AG20443 (cell line): ENCODE measurements at places on chromosomes 7 and 10.

DNA sequence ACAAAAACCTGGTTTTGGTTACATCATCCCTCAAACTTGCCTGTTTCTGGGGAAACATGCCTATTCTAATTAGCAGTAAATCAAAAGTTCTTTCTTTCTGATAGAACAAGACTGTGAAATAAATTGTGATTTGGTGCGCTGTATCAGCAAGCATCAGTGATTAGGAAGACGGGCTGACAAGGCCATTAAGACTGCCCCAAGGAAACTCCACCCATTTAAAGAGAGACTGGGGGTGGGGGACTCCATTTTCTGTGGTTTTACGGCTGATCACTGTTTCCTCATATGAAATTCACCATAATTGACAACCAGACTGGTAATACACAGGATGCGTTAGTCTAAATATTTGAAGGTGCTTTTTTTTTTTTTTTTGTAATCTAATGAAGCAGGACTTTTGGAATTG is 68.7 kb downstream of the MBL2 start:
- no peak for DNase-seq

DNA sequence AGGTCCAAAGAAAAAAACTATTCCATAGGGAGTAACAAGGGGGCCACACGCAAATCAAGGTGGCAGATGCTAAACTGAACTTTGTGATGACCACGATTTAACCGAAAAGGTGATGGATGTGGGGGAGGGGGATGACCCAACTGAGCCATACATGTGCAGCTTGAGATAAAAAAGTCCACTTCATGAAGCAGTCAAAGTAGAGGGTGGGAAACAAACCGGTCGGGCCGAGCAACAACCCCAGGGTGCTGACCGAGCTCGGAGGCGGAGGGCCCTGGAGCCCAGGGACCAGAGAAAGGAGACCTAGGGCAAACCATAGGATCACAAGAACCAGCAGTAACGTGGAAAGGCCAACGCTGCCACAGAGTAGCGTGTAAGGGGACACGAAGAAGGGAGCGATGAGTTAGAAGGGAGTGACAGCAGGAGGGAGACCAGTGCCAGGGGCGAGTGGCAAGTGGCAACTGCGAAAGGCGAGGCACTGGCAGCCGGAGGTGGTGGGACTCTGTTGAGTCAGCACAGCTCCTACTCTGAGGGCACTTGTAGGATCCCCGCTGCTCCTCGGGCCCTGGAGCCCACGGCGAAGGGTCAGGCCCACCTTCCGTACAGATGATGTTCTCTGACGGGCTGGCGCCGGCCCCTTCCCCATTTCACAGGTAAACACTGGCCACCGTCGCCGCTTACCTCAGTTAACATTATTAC is 540 bp downstream of the SNX13 start:
- peak; percentile 63 for DNase-seq

- no peak for DNase-seq
Observed at GRCh38 chr10:8361510-8361844, 307.0 kb downstream of the GATA3 start.

- no peak for DNase-seq
Observed at GRCh38 chr10:83625831-83626360, 513.4 kb upstream of the GHITM start.

DNA sequence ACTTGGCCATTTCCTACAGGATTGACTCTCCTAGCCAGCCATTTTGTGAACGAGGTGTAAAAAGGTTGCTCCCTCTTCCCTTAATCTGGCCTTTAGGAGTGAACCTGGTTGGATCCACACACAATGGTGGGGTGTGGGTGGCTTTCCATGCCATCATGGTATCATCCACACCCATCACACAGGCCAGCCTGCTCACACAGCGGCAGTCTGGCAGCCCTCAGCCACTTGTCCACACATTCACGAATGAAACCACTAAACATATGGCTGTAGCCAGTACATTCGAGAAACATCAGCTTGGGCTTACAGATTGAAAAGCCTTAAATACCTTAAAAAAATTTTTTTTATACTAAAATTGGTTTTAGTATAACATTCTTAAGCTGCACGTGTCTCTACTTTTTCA is 31.9 kb downstream of the NEUROD6 start:
- no peak for DNase-seq

GRCh38 chr10:6755781-6756460 is 175.8 kb upstream of the PRKCQ start:
- DNase-seq: peak; percentile 59

- peak; percentile 85 for DNase-seq
Observed at GRCh38 chr7:132390705-132391104, 185.6 kb downstream of the PLXNA4 start.

GRCh38 chr10:119283818-119284217 is 76.4 kb downstream of the GRK5 start:
- no peak for DNase-seq

GRCh38 chr10:75612904-75613684 is 181.7 kb downstream of the LRMDA start:
- DNase-seq: peak; percentile 60

DNA sequence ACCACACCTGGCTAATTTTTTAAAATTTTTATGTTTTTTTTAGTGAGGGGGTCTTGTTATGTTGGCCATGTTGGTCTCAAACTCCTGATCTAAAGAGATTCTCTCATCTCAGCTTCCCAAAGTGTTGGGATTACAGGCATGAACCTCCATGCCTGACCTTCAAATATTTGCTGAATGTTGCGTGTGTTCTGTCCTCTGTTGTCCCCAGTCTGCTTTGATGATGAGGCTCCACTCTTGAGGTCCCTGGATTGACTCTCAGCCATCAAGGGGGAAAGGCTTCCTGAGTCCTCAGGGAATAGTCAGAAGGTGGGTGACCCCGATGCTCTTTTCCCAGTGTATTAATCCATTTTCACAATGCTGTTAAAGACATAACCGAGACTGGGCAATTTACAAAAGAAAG is 26.0 kb downstream of the LYZL2 start:
- no peak for DNase-seq

- DNase-seq: no peak
Observed at GRCh38 chr10:45518741-45519140, 144.7 kb downstream of the ALOX5 start.

DNA sequence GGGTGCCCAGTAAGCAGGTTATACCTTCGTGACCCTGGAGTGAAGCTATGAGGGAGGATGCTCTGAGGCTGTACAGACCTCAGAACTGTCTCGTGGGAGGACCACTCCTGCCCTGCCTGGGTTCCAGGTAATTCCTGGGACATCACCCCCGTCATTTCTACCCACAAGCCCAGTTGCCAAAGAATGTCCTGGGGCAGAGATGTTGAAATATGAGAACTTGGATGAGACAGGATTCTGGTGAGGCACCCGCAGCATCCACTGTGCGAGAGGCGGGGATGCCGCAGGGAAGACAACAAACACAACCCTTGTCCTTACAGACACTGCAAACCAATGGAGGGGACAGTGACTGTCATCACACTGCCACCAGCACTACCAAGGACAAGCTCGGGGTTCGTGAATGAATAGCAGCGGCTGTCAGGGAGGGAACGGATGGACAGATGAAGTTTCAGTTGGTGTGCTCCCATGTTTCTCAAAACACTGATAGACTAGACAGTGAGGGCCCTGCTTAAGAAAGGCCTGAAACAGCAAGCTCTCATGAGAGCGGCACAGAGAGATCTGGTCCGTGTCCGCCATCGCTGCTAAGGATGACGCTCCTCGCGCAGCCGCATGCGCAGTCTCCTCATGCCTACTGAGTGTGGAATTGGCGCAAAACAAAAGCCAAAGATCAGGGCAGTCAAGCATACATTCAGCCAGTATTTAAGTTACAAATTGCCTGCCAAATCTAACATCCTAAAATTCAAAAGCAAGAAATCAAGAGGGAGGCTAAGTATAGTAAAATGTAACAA is 82.0 kb upstream of the RHEB start:
- no peak for DNase-seq

- DNase-seq: peak; percentile 75
Observed at GRCh38 chr7:18753972-18754610, 258.5 kb downstream of the HDAC9 start.

DNA sequence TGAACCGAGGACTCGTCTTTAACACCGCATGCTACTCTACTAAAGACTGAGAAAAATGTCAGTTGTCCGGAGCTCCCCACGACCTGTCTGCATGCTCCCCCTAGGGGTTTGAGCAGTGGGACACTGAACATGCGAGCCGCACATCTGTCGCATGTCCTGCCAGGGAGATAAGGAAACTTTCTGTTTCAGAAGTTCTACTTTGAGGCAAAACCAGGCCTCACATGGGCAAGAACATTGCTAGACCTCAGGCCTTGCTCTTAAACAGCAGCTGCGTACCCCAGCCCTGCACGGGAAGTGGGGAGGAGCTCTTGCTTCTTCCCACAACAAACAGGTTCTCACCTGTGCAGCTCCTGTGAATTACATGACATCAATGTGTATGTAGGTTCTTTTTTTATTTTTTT is 30.3 kb upstream of the HERPUD2 start:
- no peak for DNase-seq

GRCh38 chr10:75475460-75476182 is 44.2 kb downstream of the LRMDA start:
- no peak for DNase-seq

DNA sequence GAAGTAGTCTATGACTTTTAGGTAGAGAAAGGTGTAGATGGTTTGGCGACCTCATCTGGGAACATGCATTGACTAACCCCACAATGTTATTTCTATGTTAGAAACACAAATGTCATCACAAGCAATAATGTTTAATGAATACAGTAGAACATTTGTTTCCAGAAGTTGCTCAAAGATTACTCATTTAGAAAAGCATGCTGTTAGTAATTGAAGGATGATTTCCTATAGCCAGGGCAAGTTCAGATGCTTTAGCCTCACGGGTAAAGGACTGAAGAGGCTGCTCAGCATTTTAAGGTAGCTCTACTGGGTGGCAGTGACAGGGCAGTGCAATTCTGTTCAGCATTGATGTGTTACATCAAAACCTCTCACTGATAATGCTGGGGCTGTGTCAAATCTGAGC is 199.3 kb upstream of the FZD1 start:
- peak; percentile 43 for DNase-seq

GRCh38 chr7:117127585-117128168 is 174.4 kb downstream of the ST7 start:
- DNase-seq: no peak

GRCh38 chr7:18552943-18553604 is 57.5 kb downstream of the HDAC9 start:
- no peak for DNase-seq

GRCh38 chr10:85311613-85312337 is 983.4 kb downstream of the CCSER2 start:
- DNase-seq: no peak

- DNase-seq: peak; percentile 41
Observed at GRCh38 chr10:35025916-35026315, 64.2 kb downstream of the CUL2 start.

DNA sequence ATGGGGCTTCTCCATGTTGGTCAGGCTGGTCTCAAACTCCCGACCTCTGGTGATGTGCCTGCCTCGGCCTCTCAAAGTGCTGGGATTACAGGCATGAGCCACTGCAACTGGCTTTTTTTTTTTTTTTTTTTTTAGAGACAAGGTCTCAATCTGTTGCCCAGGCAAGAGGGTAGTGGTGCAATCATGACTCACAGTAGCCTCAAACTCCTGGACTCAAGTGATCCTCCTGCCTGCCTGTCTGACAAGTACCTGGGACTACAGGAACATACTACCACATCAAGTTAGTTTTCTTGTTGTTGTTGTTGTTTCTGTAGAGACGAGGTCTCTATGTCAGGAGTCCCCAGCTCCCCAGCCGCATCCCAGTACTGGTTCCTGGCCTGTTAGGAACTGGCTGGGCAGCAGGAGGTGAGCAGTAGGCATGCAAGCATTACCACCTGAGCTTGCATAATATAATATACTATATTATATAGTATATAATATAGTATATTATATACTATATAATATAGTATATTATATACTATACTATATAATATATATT is 55.7 kb downstream of the TPK1 start:
- no peak for DNase-seq

DNA sequence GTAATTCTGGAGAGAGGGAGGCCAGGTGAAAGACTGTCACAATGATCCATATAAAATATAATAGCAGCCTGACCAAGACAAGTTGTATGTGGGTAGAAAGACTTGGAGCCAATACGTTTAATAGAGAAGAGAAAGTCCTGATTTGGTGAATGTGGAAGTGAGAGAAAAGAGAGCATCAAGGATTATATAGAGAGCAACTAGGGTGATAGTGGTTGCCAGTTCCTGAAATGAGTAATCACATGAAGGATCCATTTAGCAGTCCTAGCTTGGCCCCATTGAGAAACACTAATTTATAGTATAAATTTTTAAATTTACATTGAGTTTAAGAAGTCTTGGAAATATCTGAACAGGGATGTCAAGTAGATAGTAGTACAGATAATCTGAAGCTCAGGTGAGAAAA is 74.0 kb downstream of the AASS start:
- no peak for DNase-seq

GRCh38 chr10:11178606-11179515 is 161.2 kb downstream of the CELF2 start:
- no peak for DNase-seq

- DNase-seq: no peak
Observed at GRCh38 chr7:112362053-112362650, 88.1 kb upstream of the IFRD1 start.

- DNase-seq: no peak
Observed at GRCh38 chr10:11294831-11295450, 277.3 kb downstream of the CELF2 start.

- no peak for DNase-seq
Observed at GRCh38 chr7:122688400-122688998, 10.4 kb downstream of the RNF133 start.

DNA sequence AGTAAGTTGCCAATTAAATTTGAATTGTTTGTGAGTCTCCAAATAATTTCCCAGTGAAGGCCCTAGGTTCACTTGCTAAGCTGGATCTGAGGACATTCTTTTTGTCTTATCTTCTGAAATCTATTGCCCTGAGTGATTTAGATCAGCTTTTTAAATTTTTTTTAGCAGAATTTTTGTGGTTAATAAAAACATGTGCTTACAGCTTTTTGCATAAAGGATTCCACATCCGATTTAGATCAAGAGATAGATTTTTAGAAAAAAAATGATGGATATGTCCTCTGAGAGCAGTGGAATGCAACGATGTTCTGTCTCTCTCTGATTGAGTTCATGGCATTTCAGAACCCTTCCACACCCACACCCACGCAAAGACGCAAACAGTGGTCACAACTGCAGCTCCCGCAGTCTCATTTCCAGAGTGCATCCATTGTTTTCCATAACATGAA is 358.8 kb downstream of the SUGCT start:
- no peak for DNase-seq

GRCh38 chr7:30938435-30939316 is 25.1 kb upstream of the GHRHR start:
- DNase-seq: peak; percentile 88

- DNase-seq: peak; percentile 73
Observed at GRCh38 chr10:63819753-63820329, 298.6 kb downstream of the REEP3 start.

GRCh38 chr10:4549139-4549653 is 276.8 kb upstream of the AKR1E2 start:
- no peak for DNase-seq

GRCh38 chr7:142616121-142616643 is 133.1 kb upstream of the PRSS1 start:
- no peak for DNase-seq

GRCh38 chr10:46019569-46020343 is 10.7 kb downstream of the NCOA4 start:
- DNase-seq: no peak
